ENCODE measurements at places on chromosomes 13 and 19.

DNA sequence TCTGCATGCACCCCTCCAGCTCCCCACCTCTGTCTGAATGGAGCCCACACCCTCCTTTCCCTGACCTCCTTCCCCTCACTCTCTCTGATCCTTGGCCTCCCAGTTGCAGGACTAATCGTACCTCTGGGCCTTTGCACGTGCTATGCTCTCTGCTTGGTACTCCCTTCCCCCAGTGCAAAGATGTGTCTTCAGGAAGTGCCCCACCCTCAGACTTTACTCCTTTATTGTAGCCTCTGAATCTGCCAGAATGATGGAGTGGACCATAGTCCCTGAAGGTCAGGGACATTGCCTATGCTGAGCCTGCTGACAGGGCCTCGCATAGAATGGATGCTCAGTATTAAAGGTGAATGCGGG, 1.3 kb upstream of the JUND start:
- no peak for DNase-seq

GRCh38 chr13:45623516-45624090, 8.1 kb upstream of the ERICH6B start:
- no peak for DNase-seq

GRCh38 chr19:49779731-49780555, 13.1 kb downstream of the AP2A1 start:
- DNase-seq, result no peak

DNA sequence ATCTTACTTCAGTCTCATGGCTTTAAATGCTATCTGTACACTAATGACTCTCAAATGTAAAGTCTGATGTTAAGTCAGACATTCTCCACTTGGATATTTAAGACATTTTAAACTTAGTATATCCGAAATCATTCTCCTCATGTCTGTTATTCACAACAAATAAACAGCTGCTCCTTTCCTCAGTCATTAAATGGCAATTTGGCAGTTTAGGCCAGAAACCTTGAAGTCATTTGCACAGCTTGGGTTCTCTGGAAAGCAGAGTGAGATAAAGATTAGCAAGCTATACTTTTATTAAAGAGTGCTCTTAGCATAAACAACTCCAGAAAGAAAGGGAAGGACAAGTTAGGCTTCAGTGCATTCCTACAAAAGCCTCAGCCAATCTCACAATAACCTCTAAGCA, 53.7 kb downstream of the DNAJC15 start:
- DNase-seq, result no peak

- DNase-seq, result no peak
Measured at GRCh38 chr13:44007451-44007850, 127.7 kb downstream of the LACC1 start.

DNA sequence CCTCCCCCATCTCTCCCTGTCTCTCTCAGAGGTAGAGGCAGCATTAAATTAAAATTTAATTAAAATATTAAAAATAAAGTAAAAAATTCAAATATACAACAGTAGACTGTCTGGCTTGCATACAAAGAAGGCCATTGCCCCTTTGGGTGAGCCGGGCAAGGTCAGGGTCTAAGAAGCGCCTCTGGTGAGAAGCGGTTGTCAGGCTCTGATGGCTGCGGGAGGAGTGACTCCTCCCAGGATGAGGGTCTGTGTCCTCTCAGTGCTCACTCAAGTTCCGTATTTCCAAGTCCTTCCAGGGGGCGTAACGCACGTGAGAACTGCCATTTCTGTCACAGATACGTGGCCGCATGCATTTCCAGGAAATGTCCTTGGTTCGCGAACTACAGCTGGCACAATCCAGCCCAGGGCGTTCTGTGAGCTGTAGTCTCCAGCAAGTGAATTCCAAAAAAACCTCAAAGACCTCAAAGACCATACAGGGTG, 737 bp upstream of the ZNF181 start:
- no peak for DNase-seq

DNA sequence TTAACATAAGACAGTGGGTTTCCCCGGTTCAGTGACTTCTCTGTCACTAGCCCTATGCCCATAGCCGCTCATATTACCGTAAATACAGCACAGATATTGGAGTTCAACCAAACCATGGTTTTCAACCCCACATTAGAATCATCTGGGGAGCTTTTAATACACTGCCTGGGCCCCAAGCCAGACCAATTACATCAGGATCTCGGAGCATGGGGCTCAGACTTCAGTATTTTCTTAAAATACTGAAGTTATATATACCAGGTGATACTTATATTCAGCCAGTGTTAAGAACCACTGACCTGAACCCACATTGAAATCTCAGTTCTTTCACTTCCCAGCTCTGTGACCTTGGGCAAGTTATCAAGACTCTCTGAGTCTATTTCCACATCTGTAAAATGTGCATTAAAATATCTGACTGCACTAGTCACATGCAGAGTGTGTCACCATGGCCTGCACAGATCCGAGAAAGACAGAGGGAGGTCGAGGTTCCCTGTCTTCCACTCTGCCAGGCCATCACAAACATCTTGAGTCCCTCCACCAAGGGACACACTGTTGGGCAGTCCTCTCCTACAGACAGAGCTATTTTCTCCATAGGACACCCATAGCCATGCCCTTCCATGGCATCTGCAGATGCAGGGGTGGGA, 32.2 kb upstream of the IPO5 start:
- DNase-seq, result peak; percentile 76

GRCh38 chr13:27918918-27919658, 712 bp upstream of the PDX1 start:
- no peak for DNase-seq

DNA sequence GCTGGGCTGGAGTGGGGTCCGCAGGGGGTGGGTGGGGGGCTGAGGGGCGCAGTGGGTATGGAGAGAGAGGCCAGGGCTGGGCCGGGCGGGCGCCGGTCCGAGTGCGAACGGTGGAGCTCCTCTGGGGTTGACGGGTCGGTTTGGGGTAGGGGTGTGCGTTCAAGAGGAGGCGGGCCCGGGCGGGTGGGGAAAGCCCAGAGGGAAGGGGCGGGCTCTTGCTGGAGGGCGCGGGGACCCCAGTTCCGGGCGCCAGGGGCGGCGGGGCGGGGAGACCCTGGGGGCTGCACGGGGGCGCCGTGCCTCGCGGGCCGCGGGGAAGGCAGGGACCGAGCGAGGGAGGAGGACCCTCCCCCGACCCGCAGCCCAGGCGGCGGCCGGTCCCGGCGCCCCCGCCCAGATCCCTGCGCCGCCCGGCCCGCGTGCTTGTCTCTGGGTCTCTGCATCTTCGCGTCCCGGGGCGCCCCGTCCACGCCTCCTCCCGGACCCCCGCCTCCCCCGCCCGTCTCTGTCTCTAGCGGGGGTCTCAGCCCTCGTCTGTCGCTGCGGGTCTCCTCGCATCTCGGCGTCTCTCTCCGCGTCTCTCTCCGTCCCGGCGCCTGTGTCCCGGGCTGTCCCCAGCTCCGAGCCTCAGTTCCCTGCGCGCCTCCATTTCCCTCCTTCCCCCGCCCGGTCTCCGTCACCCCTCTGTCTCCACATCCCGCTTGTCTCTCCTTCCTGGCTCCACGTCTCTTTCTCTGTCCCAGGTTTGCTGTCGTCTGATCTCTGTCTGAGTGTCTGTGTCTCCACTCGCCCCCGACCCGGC, 8.3 kb upstream of the SHISA7 start:
- no peak for DNase-seq

DNA sequence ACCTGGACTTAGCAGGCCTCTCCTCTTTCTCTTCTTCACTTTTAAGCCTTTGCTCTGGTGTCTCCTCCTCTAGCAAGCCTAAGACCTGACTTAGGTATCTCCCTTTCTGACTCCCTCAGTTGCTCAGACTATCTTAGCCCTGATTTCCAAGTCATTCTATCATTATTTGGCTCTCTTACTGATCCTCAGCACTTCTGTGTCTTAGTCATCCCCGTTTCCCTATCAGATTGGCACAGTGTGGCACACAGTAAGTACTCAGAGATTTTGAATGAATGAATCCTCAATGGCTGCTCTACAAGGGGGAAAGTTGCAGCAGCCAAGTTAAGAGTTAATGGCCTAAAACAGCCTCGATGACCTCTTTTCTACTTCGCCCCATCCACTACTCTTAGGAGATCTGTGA, 8.2 kb downstream of the KCTD12 start:
- no peak for DNase-seq

GRCh38 chr13:43054803-43055802, 31.7 kb downstream of the DNAJC15 start:
- no peak for DNase-seq

- DNase-seq, result no peak
Measured at GRCh38 chr19:44848036-44848811, 2.1 kb downstream of the NECTIN2 start.

DNA sequence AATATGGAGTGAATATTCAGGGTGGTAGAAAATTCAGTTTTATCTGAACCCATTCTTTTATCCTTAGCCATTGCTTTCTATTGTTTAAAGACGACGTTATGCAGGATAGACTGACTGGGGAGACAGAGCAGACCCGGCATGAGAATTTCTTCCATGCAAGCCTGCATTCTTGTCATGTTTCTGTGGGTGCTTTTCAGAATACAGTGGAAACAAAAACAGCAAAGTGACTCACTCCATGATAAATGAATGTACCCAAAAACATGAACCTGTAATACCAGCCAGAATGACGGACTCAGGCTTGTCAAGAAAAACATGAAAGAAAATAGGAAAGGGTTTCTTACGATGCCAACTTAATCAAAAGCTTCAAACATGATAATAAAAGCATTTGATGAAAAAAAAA, 924.0 kb downstream of the EFNB2 start:
- DNase-seq, result peak; percentile 37

GRCh38 chr19:53772943-53773342, 51.2 kb downstream of the NLRP12 start:
- DNase-seq, result peak; percentile 33

GRCh38 chr13:74084375-74084935, 49.7 kb downstream of the KLF12 start:
- DNase-seq, result no peak

GRCh38 chr13:32047088-32047487, 15.5 kb downstream of the FRY start:
- no peak for DNase-seq

- DNase-seq, result no peak
Measured at GRCh38 chr13:30140973-30141372, 166.4 kb downstream of the KATNAL1 start.

Measured in stromal cell of bone marrow (primary cell).